ENCODE measurements at places on chromosomes 2 and 18.

- DNase-seq: no peak
Observed at GRCh38 chr18:76449111-76449453, 46.0 kb downstream of the ZNF516 start.

DNA sequence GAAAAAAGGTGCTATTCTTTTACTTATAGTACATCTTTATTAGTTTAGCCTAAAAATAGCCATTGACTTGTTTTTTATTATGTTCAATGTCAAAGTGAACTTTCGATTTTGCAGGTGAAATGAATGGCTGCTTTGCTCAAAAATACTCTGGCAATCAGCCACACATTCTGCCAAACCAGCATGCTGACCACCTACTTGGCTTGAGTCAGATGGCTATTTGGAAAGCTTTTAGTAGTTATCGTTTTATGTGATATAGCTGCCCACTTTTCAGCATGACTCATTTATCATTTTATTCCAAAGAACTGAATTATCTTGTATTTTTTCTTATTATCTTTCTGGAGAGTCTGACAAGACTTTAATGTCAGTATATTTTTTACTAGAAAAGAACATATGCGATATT lies 1615.8 kb upstream of the TMEFF2 start:
- no peak for DNase-seq

- no peak for DNase-seq
Observed at GRCh38 chr2:226552571-226553285, 246.9 kb downstream of the IRS1 start.

- no peak for DNase-seq
Observed at GRCh38 chr2:143572421-143572820, 443.2 kb downstream of the ARHGAP15 start.

DNA sequence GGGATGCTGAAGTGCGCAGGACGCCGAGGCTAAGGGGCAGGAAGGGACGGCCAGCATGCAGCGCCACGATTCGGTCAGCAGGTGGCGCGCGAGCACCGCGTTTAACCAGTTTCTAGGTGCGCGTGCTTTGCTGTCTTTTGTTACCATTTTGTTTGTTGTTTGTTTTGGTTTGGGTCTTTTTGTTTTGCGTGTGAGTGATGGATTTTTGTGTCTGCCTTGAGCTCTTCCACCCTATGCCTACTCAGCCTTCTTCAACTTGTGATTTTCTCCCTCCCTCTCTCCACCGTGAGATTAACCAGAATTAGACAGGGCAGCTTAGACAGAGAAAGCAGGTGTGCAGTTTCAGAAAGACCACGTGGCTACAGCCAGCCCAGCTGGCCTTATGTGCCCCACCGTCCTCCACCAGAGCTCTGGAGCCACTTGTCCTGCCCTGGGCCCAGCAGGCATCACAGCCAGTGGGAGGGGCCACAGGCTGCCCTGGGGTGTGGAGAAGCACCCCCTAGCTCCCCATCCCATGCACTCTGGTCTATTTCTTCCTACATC lies 180.2 kb downstream of the RNF144A start:
- peak; percentile 76 for DNase-seq

DNA sequence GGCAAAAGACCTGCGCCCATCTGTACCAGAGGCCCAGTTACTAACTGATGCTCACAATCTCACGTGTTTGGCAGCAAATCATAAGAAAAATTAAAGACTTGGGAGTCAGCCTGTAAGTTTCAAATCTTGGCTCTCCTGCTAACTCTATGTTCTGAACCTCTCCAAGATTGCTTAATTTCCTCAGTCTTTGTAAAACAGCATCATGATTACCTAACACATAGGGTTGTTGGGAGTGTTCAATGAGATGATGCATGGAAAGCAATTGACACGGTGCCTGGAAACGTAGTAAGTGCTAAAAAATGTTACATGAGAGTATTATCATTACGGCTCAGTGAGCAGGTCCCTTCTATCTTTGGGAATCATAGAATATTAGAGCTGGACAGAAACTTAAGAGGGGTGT lies 497.6 kb upstream of the TCF4 start:
- no peak for DNase-seq

DNA sequence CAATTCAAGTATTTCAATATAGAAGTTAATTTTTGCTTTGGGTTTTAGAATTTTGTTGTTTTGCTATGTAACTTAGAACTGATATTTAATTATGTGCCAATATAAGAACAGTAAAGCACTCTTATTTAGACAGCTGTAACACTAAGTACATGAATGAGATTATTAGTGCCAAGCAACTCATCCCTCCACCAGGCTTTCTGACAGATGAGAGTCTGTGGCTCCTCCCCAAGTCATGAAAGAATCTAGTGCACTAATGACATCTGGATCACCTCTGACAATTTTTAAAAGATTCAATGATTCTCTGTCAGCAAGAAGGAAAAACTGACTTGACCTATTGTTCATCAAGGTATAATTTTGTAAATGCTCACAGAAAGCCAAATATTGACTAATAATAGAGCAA lies 67.8 kb downstream of the TMEFF2 start:
- DNase-seq: no peak

DNA sequence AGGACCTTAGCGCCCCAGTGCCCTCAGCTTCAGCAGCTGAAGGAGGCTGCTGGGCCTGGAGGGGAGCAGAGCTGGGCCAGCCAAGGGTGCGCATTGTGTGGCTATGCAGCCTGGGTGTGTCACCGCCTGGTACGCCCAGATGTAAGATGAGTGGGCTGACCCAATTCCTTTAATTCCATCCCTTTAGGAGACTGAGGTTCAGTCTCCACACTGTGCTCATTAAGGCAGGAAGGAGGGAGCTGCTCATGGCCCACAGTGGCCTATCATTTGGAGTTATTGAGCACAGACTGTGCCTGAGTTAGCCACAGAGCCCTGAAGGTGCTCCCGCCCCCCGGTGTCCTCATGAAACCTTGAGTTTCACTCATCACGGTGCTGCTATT lies 194.1 kb upstream of the GLI2 start:
- no peak for DNase-seq

All from BE2C (cell line).